ENCODE measurements at places on chromosomes 6 and 20. TPM values are rescaled to one million over a fixed set of nuclear protein-coding genes. Genes with fewer than 3 reads are reported as not detected.

Gene RNF39
- not detected for total RNA-seq

Gene BLCAP
- total RNA-seq: 67.8 TPM

Gene NKAIN4
- total RNA-seq: not detected

Gene PRICKLE4
- total RNA-seq: not detected

Gene ATXN1
- 191 TPM for total RNA-seq

Gene C20orf204
- 6.0 TPM for total RNA-seq

Gene SAMD3
- total RNA-seq: 49.6 TPM

Gene CDC40
- total RNA-seq: 34.5 TPM

Gene LSM14B
- 33.7 TPM for total RNA-seq

GRCh38 chr20:19807946-19808330, 49.9 kb downstream of the RIN2 start:
- no peak overlapping the region for H3K4me3 ChIP-seq
- H3K36me3 ChIP-seq: no peaks in the 10 kb centered on the region
- no peaks in the 10 kb centered on the region for H3K27me3 ChIP-seq
- H3K4me1 ChIP-seq: no peaks in the 10 kb centered on the region

- peak within 1 kb of the TSS; percentile 89 for H3K27ac ChIP-seq
- H3K4me3 ChIP-seq: peak within 1 kb of the TSS; percentile 99
- no peaks in the 10 kb centered on the region for H3K27me3 ChIP-seq
- H3K4me1 ChIP-seq: peaks cover 42% of the 10 kb centered on the region
- peaks cover 4% of the 10 kb centered on the region for H3K36me3 ChIP-seq
- DNase-seq: peak; percentile 60
Measured at GRCh38 chr6:144149894-144150709, at the start of gene STX11. Gene STX11 (plus strand): TSS chr6:144150517. CDS start chr6:144186628, 36,111 bp downstream.

DNA sequence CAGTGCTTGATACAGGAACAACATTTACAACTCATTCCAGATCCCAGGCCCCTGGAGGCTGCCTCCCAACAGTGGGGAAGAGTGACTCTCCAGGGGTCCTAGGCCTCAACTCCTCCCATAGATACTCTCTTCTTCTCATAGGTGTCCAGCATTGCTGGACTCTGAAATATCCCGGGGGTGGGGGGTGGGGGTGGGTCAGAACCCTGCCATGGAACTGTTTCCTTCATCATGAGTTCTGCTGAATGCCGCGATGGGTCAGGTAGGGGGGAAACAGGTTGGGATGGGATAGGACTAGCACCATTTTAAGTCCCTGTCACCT, 4.2 kb downstream of the PIM1 start:
- peak overlapping the region; percentile 82 for H3K27ac ChIP-seq
- H3K36me3 ChIP-seq: peaks cover 40% of the 10 kb centered on the region
- peaks cover 56% of the 10 kb centered on the region for H3K4me1 ChIP-seq
- DNase-seq: no peak

DNA sequence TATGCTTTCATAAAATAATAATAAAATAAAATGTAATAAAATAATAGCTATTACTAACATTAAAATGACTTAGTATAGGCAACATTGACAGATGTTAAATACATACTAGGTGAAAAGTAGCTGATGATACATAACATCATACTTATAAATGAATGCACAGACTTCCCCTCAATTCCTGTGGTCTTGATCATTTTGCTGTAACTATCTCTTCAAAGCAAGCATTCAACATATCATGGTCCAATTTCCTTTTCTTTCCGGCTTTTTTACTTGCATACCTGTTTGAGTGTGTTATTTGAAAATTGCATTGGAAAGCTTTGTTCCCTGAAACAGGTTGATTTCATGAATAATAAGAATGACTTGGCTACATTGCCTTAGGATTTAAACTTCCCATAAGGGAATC, 309.3 kb downstream of the HDGFL1 start:
- no peaks in the 10 kb centered on the region for H3K27me3 ChIP-seq
- no peak overlapping the region for H3K27ac ChIP-seq
- H3K4me1 ChIP-seq: no peaks in the 10 kb centered on the region
- no peak overlapping the region for H3K4me3 ChIP-seq
- DNase-seq: no peak
- H3K36me3 ChIP-seq: no peaks in the 10 kb centered on the region

DNA sequence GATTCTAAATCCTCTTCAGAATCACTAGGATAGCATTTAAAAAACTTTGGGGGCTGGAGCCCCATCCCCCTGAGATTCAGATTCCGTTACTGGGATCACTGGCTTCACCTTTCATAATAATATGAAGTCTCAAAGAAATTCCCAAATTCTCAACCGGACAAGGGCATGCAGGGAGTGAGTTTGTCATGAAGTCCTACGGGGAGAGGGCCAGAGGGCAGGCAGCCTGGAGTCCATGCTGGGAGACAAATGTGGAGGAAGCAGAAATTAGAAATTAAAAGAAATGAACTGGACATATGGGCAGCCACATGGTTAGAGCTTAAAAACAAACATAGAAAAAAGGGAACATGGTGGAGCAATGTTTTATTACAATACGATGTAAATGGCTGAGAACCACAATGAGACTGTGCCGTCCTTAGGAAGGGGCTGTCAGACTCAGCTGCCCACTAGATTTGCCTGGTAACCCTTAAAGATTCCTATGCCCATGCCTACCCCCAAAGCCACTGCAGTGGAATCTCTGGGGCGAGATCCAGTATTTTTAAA, 142.6 kb downstream of the CEBPB start:
- no peaks in the 10 kb centered on the region for H3K36me3 ChIP-seq
- H3K4me3 ChIP-seq: no peak overlapping the region
- H3K27me3 ChIP-seq: no peaks in the 10 kb centered on the region
- DNase-seq: no peak

DNA sequence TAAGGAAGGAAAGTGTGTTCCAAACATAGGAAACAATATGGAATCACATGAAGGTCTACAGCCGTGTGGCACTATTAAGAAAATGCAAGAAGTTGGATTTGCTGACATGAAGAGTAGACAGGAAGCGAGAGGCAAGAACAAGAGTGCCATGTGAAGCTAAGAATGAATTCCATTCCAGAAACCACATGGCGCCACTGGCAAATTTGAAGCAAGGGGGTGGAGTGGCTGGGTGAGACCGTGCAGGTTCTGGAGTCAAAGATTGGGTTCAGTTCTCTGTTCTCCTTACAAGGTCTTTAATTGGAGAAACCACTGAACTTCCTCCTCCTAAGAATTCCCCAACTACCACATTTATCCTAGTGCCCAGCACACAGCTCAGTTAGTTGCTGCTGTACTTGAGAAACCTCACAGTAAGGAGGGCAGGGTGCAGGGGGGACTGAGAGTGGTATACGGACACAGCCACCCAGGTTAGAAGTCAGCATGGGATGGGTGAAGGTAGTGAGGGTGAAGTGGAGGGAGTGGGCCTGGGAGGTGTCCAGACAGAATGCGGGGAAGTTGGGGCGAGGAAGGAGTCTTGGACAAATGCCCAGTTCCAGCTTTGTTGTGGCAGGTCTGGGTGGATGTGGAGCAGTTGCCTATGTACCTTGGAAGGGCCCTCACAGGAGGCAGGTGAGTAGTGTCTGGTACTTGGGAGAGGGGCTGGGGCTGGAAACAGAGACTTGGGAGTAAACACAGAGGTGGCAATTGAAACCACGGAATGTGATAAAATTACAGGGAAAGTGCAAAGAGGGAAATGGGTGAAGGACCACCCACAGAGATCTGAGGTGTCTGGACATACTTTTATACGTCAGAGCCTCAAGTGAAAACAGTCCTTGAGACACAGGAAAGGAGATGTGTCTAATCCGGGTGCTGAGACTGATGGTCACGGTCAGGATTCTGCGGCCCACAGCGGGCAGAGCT, 14.3 kb downstream of the LYRM4 start:
- H3K4me3 ChIP-seq: no peak overlapping the region
- H3K27me3 ChIP-seq: no peaks in the 10 kb centered on the region
- no peaks in the 10 kb centered on the region for H3K36me3 ChIP-seq
- H3K4me1 ChIP-seq: no peaks in the 10 kb centered on the region
- DNase-seq: no peak

DNA sequence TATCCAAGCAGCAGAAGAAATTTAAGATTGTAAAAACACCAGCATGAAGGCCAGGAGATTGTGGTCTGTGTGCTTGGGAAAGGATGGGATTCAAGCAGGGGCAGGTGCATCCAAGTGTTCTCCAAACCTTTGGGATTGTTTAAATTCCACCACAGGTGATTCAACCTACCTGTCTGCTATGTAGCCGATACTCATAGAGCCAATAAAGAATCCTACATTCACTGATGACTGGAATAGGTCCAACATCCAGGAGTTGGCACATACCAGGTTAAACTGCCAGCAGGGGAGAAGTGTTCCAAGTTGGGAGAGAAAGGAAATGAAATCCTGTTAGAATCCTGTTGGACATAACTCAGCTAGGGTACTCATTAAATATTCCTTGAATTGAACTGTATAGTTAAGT, 2.2 kb downstream of the SLC22A2 start:
- H3K4me1 ChIP-seq: no peaks in the 10 kb centered on the region
- H3K36me3 ChIP-seq: no peaks in the 10 kb centered on the region
- H3K27me3 ChIP-seq: no peaks in the 10 kb centered on the region
- DNase-seq: no peak
- no peak overlapping the region for H3K4me3 ChIP-seq

GRCh38 chr20:31936420-31936819, 15.4 kb downstream of the PDRG1 start:
- no peak overlapping the region for H3K27ac ChIP-seq
- H3K36me3 ChIP-seq: no peaks in the 10 kb centered on the region
- no peaks in the 10 kb centered on the region for H3K4me1 ChIP-seq
- H3K4me3 ChIP-seq: no peak overlapping the region
- no peak for DNase-seq

DNA sequence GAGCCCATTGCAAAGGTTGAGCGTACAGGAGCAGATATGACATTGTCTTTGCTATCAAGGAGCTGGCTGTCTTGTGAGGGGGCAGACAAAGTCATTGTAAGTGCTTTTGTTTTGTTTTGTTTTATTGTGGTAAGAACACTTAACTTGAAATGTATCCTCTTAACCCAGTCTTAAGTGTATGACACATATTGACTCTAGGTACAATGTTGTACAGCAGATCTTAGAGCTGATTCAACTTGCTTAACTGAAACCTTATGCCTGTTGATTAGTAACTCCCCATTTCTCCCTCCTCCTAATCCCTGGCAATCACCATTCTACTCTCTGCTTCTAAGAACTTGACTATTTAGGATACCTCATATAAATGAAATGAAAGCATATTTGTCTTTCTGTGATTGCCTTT, 429.0 kb downstream of the BMP2 start:
- H3K27ac ChIP-seq: no peak overlapping the region
- no peak overlapping the region for H3K4me3 ChIP-seq
- H3K36me3 ChIP-seq: no peaks in the 10 kb centered on the region

DNA sequence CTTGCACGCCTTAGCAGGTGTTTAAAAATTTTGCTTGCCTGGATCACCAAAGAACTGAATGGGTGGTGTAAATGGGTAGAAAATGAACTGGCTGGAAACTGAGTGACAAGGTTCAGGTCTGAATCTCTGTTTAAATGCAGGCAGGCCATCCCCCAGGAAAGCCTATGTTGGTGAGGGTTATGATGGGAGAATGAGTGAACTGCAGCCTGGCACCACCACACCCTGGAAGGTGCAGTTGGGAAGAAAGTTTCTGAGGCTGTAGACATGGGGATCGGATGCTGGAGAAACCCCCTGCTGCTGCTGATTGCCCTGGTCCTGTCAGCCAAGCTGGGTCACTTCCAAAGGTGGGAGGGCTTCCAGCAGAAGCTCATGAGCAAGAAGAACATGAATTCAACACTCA, 519 bp downstream of the CSTL1 start:
- no peaks in the 10 kb centered on the region for H3K27me3 ChIP-seq
- H3K4me3 ChIP-seq: no peak overlapping the region
- no peaks in the 10 kb centered on the region for H3K36me3 ChIP-seq
- DNase-seq: no peak

GRCh38 chr20:56995635-56996075, 270.8 kb downstream of the BMP7 start:
- no peak overlapping the region for H3K27ac ChIP-seq
- no peaks in the 10 kb centered on the region for H3K36me3 ChIP-seq
- no peak for DNase-seq
- H3K27me3 ChIP-seq: no peaks in the 10 kb centered on the region

DNA sequence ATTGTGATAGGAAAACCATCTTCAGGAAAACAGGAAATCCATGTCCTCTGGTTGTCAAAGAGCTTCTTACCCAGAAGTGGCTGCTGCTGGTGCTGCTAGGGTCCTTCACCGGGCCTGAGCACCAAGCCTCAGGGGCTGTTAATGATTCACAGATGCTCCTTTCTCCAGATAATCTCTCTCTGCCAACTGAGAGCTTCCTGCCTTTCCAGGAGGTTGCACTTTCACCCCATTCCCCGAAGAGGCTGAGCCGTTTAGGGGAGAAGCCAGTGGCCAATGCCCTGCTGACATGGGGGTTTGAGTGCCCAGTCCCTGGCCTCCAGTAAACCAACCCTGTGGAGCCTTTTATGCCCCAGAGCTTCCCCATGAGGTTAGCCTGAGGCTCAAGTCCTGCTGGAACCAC, 122.4 kb downstream of the CBLN4 start:
- no peak overlapping the region for H3K27ac ChIP-seq
- H3K4me1 ChIP-seq: no peaks in the 10 kb centered on the region
- no peak for DNase-seq
- H3K36me3 ChIP-seq: no peaks in the 10 kb centered on the region

Measured in CD4-positive, CD25-positive, alpha-beta regulatory T cell (primary cell).